Naive thymus-derived CD8-positive, alpha-beta T cell (primary cell): ENCODE measurements at places on chromosomes 4 and X. TPM values are rescaled to one million over a fixed set of nuclear protein-coding genes. Genes with fewer than 3 reads are reported as not detected.

DNA sequence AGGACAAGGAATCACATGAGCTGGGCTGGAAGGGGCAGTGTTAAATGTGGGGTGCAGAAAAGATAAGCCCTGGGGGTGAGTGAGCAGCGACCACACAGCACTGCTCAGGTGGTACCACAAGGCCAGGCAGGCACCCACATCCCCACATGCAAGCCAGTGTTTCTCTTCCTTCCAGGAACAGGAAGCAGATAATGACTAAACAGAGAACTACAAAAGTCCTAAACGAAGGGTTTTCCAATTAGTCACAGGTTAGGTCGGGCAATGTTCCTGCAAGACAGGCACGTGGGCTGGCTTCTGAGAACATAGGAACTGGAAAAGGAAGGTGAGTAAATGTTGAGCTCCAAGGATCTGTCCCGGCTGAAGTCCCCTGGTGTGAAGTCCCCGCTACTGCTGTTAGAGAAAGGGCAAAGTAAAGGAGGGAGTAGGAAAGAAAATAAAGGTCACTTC is 19.5 kb downstream of the RELL1 start:
- H3K27me3 ChIP-seq, result no peaks in the 10 kb centered on the region
- peaks cover 66% of the 10 kb centered on the region for H3K4me1 ChIP-seq
- H3K4me3 ChIP-seq, result no peak overlapping the region

The SAT1 gene
- 121 TPM for total RNA-seq

- H3K27me3 ChIP-seq, result no peaks in the 10 kb centered on the region
- H3K36me3 ChIP-seq, result no peaks in the 10 kb centered on the region
- H3K4me3 ChIP-seq, result no peak overlapping the region
- no peaks in the 10 kb centered on the region for H3K4me1 ChIP-seq
- DNase-seq, result no peak
- no peak overlapping the region for H3K27ac ChIP-seq
Measured at GRCh38 chr4:56860781-56861180, 39.3 kb upstream of the SPINK2 start.

DNA sequence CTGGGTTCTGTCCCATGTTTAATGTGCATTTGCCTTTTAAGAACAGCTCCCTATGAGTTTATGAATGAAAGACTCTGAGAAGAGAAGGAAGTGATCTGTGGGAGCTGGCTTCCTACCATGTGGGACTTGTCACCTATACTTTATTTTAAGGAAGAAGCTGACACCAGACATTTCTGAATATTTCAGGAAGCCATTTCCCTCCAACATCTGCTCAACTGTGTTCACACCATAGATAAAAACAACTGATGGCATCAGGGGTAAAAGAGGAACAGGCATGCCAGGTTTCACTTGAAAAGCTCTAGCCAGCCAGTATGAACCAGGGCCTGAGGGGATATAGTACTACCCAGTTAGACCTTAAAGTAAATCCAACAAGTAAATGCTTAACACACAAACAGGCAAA is 116.0 kb downstream of the COL4A6 start:
- no peak for DNase-seq
- no peaks in the 10 kb centered on the region for H3K27me3 ChIP-seq
- no peak overlapping the region for H3K4me3 ChIP-seq

DNA sequence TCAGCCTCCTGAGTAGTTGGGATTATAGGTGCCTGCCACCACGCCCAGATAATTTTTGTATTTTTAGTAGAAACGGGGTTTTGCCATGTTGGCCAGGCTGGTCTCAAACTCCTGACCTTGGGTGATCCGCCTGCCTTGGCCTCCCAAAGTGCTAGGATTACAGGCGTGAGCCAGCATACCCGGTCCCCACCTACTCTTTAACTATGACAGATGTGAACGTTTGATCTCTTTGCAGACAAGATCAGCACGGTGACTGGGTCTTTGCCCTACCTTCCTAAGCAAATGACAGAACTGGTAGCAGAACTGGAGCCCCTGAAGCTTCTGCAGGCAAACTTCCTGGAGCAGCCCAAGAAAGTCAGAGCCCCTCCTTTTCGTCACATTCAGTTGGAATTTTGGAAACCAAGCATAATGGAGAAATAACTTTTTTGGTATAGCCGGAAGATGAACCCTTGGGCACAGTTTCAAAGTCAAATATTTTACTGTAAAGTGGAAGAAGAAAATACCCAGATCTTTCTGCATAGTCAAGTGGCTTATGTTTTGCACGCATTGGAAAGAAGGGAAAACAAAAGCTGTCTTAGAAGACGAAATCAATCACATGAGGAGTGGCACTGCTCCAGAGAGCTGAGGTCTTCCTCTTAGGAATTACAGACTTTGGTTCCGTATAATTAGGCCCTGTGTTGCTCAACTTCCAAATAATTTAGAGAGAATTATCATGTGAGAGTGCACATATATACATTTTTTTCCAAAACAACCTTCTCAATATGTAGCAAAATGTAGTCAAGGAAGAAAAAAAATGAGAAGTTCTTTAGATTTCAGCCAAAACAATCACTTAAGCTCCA is 90.6 kb downstream of the SORBS2 start:
- no peaks in the 10 kb centered on the region for H3K36me3 ChIP-seq
- no peak overlapping the region for H3K27ac ChIP-seq
- H3K4me1 ChIP-seq, result no peaks in the 10 kb centered on the region
- no peak overlapping the region for H3K4me3 ChIP-seq

The GRPR gene
- total RNA-seq, result 0.25 TPM
